Stimulated activated CD4-positive, alpha-beta T cell treated with anti-CD3 and anti-CD28 coated beads, Interleukin-1b, Interleukin-23, amount 100 ng/mL, for 1 hour (primary cell): ENCODE measurements at places on chromosomes 16 and 17.

DNA sequence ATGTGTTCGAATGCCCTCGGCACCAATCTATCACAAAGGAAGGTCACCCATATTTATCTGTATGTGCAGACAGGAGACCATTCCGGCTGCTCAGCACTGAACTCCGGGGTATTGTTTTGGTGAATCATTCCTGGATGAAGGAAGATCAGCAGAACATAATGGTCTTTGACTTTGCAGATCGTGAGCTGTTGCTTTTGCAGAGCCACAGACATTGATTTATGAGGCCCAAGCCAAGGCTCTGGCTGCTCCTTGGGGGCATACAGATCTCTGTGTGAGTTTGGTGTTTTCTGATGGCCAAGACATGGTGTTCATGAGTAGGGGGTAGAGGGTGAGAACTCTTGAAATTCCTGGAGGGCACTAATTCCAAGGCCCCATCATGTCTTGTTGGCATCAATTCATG lies 458.8 kb upstream of the HSBP1 start:
- DNase-seq = no peak

DNA sequence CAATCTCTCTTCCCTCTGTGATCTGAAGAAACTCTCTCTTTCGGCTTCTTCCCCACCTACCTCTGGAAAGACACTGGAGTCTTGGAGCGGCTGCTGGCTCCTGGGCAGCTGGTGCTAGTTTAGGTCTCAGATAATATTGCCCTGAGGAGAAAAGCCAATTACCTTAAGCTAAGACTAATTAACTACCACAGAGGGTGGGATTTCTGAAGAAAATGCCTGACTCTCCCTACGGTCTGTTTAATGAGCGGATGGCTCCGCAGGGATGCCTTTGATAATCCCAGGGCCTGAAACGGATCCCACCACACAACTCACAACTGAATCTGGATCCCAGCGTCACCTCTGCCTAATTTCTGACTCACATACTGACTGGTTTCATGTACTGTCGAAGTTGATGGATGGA lies 127.0 kb upstream of the NLRP1 start:
- no peak for DNase-seq

DNA sequence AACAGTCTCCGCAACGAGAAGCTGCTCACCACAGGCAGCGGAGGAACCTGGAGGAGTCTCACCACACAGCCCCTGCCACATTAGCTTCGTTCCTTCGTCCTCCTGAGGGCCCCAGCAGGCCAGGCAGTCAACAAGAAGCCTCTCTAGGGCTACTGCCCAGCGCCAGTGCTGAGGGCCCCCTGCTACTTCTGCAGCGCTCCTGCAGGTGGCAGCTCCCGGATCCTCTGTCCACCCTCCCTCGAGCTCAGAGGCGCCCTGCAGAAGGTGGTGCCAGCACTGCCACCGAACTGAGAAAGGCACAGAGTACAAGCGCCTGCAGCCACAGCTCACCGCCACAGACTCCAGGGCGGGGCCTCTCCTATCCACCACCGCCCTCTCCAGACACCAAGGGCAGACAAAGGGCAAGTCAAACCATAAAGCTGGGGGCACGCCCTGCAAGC lies 27.3 kb downstream of the KDM8 start:
- no peak for DNase-seq

GRCh38 chr17:56260376-56261002 lies 107.2 kb downstream of the ANKFN1 start:
- DNase-seq = no peak

GRCh38 chr16:76535-77272 lies 1.3 kb upstream of the MPG start:
- DNase-seq = no peak

DNA sequence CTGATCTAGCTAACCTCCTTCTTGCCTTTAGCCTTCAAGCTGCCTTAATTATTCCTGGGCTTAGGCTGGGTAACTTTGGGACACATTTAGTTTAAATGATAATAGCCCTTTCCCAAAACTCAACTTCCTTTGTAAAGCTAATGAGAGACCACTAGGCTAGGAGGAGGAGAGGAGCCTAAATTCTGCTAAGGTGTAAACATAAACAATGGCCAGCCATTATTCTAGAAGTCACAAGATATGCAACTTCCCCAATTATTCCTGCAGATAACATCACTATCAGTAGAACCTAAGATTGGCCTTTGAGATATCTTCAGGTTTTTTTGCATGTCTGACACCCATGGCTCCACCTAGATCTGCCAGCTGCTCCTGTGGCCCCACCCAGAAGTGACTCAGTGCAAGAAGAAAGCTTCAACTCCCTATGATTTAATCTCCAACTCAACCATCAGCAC lies 131.2 kb upstream of the FAM20A start:
- DNase-seq = no peak

DNA sequence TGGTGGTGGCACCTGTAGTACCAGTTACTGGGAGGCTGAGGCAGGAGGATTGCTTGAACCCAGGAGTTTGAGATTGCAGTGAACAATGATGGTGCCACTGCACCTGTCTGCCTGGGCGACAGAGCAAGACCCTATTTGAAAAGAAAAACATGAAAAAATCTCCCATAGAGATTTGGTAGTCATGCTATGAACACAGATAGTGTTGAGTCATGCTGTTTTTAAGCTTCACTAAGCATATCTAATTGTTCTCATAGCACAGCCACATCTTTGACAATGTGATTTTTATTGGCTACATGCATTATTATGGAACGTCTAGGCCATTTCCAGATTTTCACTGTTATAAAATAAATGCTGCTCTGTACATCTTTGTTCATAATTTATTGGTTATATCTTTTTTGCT lies 6.0 kb downstream of the IL34 start:
- no peak for DNase-seq

- no peak for DNase-seq
These were observed 305.4 kb downstream of the CEP112 start for GRCh38 chr17:65886315-65887245.

- DNase-seq = no peak
These were observed 2.9 kb downstream of the ARSG start for GRCh38 chr17:68294196-68294555.

GRCh38 chr17:60442271-60443173 lies 20.2 kb downstream of the CHCT1 start:
- no peak for DNase-seq

- no peak for DNase-seq
These were observed 485 bp downstream of the DNAJA3 start for GRCh38 chr16:4426021-4426684.

DNA sequence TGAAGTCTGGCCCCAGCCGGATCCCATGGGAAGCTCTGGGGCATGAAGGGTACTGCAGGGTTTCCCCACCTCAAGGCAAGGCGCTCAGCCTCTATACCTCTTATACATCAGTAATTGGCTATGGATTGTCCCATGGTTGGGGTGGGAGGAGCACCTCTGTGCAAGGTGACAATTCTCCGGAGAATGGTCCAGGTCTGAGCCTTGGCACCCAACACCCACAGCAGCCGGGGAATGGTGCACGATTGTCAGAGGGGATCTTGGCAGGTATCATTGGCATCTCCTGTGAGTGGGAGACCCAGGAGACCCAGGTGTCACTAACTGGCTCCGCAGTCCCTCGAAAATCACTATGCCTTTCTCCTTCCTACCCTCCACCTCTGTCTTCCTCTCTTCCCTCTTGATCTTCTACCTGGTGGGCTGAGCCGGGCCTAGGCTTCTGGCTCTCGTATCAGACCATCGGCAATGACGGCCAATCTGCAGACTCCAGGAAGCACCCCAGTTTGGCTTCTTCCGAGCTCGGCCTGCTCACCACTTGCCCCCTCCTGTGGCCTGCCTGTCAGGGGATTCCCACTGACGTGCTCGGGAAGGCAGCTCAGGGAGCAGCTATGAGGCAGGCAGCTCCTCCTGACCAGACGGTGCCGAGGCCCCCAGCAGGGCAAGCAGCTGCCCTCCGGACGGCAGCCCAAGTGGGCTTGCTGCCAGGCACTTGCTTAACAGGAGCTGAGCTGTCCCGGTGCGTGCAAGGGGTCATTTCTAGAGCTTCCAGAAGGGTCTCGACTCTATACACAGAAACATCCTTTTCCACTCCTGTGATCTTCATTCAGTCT lies 10.0 kb upstream of the CALB2 start:
- DNase-seq = no peak

DNA sequence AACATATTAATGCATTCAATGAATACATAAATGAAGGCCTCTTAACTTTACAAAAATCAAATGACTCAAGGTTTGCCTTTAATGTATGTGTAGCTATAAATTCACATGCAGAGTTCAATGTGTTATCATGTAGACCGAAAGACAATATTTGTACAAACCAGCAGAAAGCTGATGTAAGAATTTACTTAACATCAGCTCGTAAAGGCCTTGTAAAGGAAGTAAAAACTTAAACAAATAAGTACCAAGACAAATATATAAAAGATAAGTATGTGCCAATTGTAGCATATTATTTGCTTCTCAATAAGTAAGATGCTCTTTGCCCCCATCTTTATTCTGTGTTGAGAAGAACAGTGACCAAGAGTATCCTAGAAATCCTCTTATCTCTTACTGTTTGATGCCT lies 105.7 kb downstream of the SYCE1L start:
- no peak for DNase-seq

GRCh38 chr17:48406936-48407567 lies 23.0 kb downstream of the SKAP1 start:
- DNase-seq = no peak

- DNase-seq = no peak
These were observed 86.1 kb upstream of the HSBP1 start for GRCh38 chr16:83721676-83722075.

DNA sequence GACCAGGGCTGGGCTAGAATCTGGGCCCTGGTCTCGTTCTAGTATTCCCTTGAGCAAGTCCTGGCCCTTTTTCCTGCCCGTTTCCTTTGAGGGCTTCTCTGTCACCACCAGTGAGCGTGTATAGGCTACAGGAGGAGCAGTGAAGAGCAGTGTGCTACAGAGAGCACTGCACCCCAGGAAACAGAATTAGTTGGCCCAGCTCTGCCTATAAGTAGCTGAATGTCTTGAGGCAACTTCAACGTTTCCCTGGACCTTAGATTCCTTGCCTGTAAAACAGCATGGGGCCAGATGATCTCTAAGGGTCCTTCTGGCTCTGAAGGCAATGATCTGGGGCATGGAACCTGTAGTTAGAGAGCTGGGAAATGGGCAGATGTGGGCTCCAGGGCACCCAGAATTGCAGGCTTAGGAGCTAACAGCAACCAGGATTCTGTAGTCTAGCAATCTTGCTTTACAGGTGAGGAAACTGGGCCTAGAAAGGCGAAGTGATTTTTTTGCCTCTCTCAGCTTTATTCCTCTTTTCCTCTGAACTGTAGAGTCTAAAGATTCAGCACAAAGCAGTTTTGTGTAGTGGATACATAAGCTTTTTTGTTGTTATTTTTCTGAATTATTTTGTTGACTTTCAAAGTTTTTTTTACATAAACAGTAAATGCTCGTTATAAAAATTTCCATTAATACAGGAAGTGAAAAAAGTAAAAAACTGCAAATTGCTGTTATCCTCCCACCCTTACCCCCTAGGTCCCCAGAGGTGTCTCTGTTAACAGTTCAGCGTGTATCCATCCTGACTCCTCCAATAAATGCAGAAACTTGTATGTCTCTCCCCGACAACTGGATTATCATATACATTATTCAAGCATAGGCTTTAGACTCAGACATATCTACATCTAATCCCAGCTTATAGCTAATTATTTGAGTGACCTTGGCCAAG lies 1.7 kb upstream of the MYL4 start:
- DNase-seq = no peak

GRCh38 chr16:67593288-67593687 lies 31.0 kb downstream of the CTCF start:
- DNase-seq = no peak

- DNase-seq = no peak
These were observed 63.4 kb downstream of the GTF3C1 start for GRCh38 chr16:27486344-27486743.

DNA sequence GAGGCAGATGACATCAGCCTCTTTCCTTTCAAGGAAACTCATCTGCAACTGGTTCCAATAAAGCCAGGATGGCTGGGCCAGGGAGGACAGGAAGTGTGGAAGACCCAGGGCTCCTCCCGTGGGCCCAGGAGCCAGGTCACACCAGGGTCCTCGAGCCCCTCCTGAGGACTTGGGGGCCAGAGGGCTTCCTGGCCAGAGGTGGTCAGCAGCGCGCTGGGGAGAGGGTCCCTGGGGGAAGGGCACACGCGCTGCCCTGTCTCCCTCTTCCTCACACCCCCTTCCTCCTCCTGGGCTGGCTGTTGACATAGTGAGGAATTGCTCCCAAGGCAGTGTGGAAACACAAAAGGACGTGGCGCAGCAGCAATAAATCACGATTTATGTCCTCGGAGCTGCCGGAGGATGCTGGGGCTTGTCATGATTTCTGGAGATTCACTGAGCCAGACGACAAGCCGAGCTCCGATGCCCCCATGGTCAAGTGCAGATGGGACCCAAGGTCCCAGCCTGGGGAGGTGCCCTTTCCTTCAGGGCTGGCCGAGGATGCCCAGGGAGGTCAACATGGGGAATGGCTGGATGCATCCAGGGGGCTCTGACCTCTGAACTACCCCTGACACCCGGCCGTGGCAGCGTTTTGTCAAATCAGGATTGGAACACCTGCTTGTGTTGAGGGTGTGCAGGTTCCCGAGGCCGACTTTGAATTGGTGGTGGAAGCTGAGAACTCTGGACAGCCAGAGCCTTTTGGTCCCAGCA lies 152.6 kb downstream of the IRF8 start:
- DNase-seq = no peak

GRCh38 chr17:47812146-47812920 lies 9.3 kb downstream of the OSBPL7 start:
- DNase-seq = no peak

- no peak for DNase-seq
These were observed 48.6 kb upstream of the CBFA2T3 start for GRCh38 chr16:89025636-89026035.

DNA sequence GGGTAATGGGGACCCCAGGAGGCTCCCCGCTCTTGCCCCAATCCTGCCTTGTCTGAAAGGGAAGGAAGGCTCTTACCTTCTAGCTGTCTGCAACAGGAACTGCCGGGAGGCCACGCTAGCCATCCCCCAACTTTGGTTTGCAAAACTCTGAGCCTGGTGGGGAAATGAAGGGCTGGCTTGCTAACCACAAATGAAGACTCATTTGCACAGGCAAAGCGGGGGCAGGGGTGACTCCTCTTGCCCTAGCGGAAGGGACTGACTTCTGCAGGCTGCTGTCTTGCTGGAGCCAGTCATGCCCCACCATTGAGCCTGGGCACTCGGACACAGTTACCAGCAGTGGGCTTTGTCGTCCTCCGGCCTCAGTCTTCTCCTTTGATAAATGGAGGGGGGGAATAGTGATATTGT lies 52.6 kb downstream of the PLCG2 start:
- no peak for DNase-seq

GRCh38 chr17:36657390-36657762 lies 56.0 kb downstream of the MRM1 start:
- no peak for DNase-seq

DNA sequence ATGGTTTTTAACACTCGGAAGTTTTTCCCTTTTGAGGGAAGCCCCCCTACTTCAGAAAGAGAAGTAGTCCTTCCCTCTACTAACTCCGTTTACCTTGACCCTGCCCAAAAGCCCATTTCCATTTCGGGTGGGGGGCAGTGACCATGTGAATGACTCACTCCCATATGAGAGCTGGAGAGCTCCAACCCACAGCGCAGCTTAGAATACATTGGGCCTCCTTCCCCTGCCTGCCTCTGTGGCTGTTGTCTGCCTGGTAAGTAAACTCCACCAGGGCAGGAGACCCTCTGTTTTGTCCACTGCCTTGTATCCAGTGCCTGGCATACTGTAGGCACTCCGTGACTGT lies 985 bp downstream of the SGSM2 start:
- DNase-seq = no peak
